Activated CD4-positive, alpha-beta T cell treated with anti-CD3 and anti-CD28 coated beads, Interleukin-2, amount 10 ng/mL, durations not matched to agents 7 days and 5 days (primary cell): ENCODE measurements at places on chromosomes 4 and X. TPM values are rescaled to one million over a fixed set of nuclear protein-coding genes. Genes with fewer than 3 reads are reported as not detected.
A peak's percentile ranks its signal among the peaks of the same experiment; 100 is the strongest.

Gene BLOC1S4
- total RNA-seq, result 17.6 TPM

Gene ODAPH
- 0.12 TPM for total RNA-seq

DNA sequence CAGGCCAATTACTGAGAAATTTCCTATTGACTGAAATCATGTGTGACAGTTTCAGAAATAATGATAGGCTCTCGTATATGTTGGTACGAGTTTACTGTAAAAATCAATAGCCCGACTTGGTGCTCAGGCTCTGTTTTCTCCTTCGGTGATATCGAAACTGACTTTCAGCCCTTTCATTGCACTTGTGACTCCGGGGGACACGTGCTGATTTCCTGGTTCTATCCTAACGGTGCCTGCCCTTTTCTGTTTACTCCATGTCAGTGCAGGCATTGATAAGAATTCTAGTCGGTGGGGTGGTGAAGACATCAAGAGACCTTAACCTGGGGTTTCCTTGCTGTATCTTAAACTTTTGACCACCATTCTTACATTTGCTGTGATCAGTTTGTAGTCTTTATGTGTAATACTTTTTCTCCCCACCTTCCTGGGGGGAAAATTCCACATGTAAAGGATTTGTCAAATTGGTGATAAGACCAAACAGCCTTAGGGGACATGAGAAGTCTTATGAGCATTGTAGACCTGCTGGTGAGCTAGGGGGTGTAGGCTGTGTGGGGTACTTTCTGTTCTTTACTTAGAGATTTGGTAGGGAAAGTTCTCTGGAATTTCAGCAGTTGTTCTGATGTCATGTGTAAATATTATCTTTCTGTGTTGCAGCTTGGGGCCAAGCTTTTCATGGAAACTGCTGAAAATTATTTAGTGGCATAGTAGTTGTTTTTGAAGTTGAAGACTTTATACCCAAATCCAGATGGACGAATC lies 52.7 kb downstream of the TMEM131L start:
- DNase-seq, result peak; percentile 37

DNA sequence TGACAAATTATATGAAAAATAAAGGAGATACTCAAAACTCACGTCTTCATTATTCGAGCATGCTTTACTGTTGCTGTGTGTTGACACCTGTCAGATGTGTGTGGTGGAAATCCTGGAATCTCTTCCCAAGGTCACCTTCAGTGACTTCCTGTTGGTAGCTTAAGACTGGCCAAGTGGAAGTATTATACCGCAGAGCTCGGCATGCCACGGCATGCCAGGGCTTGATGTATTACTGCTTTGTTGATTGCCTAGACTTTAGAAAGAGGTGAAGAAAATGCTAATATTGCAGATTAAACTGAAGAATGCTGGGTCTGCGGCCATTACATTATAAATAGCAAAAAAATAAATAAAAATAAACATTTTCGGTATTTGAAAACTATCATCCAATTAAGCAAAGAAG lies 4.6 kb downstream of the TREX2 start:
- DNase-seq, result no peak

DNA sequence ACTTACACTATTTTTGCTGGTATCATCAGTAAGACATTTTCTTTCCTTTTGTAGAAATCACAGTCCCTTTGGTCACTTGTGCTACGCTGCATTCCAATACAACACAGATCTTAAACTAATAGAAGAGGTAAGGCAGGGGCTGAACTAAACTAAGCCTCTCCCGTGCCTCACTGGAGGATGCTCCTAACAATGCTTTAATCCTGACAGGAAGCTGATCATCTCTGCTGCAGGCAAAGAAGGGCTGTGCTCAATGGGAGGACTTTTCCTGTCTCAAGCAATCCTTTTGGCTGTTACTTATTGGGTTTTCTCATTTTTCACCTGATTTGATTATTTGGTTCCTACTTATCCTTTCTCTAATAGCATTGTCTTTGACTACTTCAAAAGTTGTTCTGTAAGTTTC lies 583.1 kb downstream of the INPP4B start:
- no peak for DNase-seq

DNA sequence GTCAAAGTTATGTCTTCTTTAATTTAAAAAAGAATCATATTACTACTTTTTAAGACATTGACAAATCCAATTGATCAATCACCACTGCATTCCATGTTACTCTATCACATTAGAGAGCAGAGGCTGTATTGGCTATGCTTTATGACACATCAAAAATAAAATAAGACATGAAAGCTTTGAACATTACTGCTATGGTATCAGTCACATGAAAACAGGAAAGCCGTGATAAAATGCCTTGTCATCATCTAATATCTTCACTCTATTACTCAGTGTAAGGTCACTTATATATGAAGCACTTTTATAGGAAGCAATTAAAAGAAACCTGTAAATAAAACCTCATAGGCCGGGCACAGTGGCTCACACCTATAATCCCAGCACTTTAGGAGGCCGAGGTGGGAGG lies 27.7 kb upstream of the CEP135 start:
- no peak for DNase-seq

GRCh38 chr4:147560625-147561024 lies 56.6 kb upstream of the TMEM184C start:
- DNase-seq, result no peak
